CD4-positive, alpha-beta T cell treated with Interleukin-21 for 1 hour (primary cell): ENCODE measurements at places on chromosomes 12 and 14.

DNA sequence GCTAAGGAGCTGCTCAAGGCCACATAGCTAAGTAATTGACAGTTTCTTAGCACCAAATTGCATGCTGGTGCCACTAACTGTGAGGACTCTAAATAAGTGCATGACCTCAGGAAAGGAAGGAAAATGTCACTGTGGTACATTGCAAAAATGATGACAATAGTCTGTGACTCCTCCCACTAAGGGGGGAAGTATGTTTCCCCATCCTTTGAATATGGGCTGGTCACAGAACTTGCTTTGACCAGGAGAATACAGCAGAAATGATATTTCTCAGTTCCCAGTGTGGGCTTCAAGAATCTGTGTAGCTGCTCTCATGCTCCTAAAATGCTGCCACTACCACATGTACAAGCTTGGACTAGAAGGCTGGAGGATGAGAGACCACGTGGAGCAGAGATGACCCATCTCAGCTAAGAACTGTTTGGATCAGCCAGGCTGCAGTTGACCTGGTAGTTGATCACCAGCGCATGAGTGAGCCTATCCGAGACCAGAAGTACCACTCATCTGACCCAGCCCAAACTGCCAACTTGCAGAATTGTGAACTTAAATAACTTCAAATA is 42.2 kb upstream of the NOS1 start:
- no peak for DNase-seq

DNA sequence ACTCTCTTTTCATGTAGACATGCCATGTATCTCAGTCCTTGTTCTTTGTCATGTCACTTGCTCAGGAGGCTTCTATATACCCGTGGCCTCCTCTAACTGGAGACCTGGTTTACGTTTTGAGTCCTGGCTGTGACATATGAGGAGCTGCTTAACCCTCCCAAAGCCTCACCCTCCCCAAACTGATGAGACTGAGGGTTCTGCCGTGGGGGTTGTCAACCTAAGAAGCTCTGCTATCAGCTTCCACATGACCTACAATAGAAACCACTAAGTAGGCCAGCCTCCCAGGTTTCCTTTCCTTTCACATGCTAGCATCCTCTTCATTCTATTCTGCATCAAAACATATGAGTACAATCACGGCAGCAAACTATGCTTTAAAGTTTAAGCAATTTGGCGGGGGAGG is 76.8 kb upstream of the WSCD2 start:
- DNase-seq, result peak; percentile 19

GRCh38 chr14:72631401-72631800 is 262.5 kb downstream of the DPF3 start:
- no peak for DNase-seq

GRCh38 chr14:91009501-91010152 is 50.8 kb downstream of the RPS6KA5 start:
- DNase-seq, result peak; percentile 33

- DNase-seq, result no peak
Measured at GRCh38 chr14:97704316-97704885, 907.2 kb downstream of the VRK1 start.

DNA sequence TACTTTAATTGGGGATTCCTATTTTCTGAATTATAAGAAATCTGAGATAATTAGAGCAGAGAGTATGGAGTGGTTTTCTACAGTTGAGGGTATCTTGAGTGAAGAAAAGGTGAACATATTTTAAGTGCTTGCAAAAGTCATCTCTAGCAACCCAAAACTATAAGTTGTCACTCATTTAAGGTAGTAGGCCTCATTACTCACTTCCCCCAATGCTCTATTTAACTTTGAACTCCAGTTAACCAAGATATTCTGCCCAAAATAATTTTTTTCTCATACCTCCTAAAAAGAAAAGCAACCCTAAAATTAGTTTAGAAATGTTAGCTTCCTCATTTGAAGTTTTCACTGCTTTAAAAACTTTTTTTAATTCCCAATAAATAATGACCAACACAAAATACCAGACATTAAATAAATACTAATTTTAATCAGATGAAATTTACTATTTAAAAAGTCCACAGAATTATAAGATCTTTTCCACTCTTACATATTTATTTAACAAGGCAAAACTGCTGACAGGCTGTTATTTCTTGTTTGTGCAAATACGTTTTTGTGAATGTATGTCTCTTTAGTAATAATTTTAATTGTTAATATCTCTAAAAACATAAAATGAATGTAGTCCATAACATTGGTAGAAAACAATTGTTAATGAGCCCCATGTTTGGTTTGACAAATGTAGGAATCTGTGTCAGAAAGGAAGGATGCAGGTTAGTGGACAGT is 47.8 kb downstream of the VRK1 start:
- DNase-seq, result no peak

- DNase-seq, result peak; percentile 63
Measured at GRCh38 chr12:47080725-47081502, 1.2 kb upstream of the AMIGO2 start.

DNA sequence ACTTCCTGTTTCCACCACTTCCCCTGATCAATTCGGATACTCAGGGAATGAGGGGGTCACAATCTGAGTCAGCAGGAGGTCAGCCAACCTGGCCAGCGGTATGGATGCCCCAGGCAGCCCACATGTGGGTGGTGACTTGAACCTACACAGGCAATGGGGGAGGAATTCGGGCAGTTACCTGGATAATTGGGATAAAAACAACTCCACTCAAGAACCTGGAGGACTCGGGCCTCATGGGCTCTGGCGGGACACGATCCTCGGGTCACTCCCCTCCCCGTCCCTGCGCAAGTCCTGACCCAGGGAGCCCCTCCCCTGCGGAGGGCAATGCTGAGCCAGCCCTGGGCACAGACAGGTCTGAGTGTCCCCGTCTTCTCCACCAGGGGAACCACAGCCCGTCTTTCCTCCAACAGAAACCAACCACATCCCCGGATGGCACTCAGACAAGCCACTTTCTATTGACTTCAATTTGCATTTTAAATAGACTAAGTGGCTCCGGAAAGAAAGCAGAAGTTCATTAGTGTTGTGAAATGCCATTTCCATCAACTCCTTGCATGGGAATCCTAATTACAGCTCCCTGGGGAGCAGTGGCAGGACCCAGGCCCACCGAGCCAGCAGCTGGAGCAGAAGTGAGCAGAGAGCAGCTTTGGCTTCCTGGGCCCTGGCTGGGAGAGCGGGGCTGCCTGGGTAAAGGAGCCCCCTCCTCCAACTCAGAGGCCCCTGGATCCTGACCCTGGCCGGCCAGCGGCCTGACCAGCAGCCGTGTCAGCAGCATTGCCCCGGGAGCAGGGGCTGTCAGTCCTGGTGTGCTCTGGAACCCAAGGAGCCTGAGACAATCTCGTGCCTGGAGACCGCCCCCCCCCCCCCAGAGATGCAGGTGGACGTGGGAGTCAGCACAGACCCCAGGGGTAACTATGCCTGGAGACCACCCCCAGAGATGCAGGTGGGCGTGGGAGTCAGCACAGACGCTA is 374.1 kb downstream of the ADGRD1 start:
- DNase-seq, result no peak

DNA sequence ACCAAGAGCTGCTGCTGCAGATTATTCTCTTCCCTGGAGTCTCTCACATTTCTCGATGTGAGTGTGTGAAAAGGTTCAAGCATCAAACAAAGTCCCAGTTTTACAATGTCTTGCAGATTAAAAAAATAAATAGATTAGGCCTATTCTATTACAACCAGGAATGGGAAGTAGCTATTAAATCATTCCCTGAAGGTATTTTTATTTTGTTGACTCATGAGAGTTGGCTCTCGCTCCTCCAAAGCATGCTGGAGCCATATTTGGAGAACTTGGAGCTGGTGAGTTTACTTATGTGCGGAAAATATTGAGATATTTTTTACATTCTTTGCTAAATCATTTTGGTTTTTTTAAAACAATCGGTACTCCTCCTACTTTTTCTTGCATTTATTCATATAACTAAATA is 572.3 kb downstream of the ETNK1 start:
- no peak for DNase-seq

DNA sequence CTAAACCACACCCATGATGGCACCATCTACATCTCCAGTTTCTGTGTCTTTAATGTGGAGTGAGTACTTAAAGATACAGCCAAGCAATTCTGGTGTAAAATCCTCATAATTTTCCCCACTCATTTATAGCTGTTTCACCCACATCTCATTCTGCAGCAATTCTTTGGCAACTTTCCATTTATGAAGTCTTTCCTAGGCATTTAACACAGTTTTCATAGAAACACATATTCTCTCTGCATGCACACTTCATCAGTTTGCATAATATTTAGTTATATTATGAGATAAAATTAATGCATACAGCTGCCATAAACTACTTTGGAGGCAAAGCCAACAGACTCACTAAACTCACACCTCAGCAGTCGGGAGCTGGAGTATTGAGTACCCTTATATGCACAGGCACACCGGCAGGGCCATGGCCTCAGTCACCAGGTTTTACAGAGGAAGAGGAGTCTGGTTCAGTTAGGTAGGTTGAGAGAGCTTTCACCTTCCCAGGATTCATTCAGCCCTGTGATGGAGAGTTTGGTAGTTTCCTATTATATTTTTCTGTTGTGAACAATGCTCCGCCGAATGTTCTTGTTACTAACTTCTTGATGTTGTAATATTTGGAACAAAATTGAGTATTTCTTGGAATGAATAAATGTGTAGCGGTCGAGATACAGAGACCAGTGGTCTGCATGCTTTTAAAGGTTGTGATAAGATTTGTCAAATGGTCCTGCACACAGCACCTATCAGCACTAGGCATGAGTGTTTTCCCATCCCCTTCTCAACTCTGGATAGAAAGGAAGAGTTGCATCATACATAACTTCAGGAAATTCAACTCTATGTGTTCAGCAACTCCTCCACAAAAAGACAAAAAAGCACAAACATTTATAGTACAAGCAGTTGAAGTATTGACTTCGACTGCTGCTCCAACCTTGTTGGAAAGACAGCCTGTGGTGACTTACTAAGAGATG is 123.5 kb downstream of the TTC8 start:
- DNase-seq, result no peak

GRCh38 chr14:67505254-67505653 is 16.7 kb upstream of the TMEM229B start:
- no peak for DNase-seq

- no peak for DNase-seq
Measured at GRCh38 chr14:76862546-76863282, 36.5 kb downstream of the LRRC74A start.

DNA sequence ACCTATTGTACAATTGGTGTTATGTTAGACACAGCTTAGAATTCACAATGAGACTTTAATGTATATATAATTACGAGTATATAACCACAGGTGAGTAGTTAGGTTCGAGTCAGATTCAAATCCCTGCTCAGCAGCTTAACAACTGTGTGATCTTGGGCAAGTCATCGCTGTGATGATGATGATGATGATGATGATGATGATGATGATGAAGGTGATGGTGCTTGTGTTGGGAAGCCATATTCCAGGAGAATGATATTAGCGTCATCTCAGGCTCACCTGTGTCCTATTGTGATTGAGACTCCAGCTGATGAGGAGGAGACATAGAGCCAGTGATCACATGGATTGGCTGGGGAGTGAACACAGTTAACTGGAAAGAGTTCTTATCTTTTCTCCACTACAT is 16.5 kb downstream of the RFX4 start:
- no peak for DNase-seq

GRCh38 chr12:44976246-44976645 is 74.7 kb downstream of the DBX2 start:
- DNase-seq, result no peak

- no peak for DNase-seq
Measured at GRCh38 chr12:102643879-102644575, 163.7 kb upstream of the IGF1 start.

DNA sequence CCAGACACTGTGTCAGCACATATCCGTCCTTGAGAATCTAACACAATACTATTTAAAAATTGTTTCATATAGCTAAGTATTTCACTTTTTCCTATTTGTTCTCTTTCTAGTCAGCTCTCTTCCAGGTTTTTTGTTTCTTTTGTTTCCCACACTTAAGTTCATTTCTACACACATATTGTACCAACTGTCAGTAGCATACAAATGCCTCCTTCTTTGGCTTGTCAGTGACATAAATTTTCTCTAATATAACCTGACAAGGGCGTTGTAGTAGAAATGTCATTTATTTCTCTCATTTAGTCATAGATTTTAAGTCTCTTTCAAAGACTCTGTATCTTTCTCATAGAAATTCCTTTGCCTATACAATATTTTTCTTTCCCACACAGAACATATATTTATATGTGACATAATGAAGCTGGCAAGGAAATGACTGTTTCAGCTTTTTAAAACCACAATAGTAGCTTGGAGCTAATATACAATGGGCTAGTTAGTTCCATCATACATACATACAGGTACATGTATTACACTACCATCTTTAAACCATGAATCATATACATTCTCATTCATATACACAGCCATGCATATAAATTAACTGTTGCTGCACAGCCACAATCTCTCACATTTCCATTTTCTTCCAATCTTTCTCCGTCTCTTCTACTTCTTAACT is 42.3 kb upstream of the EPS8 start:
- no peak for DNase-seq

GRCh38 chr12:85642808-85643207 is 193.4 kb downstream of the RASSF9 start:
- DNase-seq, result no peak

DNA sequence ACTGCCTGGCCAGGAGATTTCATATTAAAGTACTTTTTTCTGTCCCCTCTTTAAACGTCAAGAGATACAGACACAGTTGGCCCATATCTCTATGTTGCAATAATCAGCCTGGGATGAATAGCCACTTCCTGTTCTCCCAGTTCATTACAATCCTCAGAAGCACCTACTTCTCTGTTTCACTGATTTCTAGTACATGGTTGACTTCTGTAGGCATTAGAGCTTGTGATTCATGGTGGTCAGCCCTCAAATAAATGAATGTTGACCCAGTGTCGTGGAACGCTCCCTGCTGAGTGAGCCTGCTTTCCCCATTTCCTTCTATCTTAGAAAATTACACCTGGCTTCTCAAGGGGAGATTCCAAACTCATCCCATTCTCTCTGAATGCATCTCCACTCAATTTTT is 416.7 kb downstream of the PDZRN4 start:
- DNase-seq, result no peak

- DNase-seq, result no peak
Measured at GRCh38 chr12:106213662-106214061, 34.2 kb downstream of the CKAP4 start.

DNA sequence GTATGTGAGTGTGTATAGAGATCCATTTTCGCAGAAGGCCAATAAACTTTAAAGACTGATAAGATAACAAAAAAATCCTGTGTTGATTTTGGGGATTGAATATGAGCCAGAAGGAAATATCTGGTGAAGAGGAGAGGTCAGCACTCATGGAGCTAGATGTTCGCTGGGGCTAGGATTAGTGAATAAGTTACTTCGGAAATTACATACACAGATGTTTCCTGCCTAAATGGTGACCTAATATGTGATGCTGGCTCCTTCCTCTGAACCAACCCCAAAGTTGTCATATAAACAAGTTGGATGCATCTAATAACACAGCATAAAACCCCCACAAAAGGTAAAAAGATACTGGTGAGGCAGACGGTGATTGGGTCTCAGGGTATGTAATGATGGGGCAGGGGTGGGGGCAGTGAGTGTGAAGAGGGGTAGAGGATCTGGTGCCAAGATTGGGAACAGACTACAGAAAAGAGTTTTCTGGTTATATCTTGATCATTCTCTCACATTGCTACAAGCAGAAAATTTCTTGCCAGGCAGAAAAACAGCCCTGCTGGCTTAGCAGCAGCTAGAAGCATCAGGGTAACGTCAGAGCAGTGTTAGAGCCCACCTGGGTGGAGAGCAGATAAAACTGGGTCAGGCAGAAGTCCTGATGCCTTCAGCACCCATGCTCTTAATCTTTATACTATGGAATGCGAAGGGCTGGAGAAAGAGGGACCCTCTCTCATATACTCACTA is 140.4 kb upstream of the GZMB start:
- DNase-seq, result no peak

GRCh38 chr12:81077329-81077685 is 572 bp upstream of the ACSS3 start:
- DNase-seq, result no peak
